AML-193 (cell line): ENCODE measurements at places on chromosomes 1 and 21.
A peak's percentile ranks its signal among the peaks of the same experiment; 100 is the strongest.

DNA sequence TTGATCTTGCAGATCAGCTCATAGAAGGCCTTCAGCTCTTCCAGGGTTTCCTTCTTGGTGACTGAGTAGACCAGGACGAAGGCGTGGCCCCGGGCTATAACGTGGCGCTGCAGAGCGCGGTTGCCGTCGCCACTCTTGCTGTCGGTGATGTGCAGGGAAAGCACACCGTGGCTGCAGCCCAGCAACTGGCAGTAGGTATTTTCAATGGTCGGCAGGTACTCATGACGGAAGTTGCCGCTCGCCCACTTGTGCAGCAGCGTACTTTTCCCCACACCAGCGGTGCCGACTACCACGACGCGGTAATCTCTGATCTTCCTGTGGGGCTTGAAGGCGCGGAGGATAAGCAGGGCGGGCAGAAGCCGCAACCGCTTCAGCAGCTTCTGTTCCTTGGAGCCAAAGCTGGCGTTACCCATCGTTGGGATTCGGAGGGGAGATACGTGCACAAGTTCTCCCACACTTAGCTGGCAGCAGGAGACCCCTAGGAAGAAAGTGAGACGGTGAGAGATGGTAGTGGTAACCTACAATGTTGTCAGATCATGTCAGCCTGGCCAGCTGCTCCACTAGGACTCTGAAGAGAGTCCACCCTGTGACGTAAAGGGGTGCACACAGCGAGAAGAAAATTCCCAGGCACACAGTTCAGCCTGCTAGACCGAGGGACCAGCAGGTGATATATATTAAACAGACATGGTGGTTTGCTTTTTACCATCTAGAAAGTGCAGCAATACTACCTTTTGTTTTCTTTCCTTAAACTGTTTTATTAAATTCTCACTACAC is 3.4 kb downstream of the DIRAS3 start:
- DNase-seq: no peak

DNA sequence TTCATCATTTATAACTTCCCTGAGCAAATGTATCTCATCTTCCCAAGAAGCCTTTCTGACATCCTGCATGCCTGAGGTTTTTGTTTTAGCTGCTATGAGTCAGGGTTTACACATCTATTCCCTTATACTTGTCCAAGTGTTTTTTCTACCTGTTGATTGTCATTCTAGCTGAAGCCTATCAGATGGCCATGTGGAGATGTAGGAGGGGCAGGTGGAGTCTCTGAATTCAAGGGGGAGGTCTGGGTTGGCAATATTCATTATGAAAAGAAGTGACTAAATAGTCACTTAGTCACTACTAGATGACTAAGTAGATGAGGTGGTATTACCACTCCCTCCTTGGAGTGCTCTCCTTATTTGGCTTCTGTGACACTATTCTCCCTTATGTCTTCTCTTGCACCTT is 52.4 kb downstream of the XCL1 start:
- no peak for DNase-seq

GRCh38 chr1:1066403-1067283 is 7.5 kb downstream of the RNF223 start:
- no peak for DNase-seq

GRCh38 chr1:197222780-197223179 is 45.3 kb upstream of the CRB1 start:
- no peak for DNase-seq

DNA sequence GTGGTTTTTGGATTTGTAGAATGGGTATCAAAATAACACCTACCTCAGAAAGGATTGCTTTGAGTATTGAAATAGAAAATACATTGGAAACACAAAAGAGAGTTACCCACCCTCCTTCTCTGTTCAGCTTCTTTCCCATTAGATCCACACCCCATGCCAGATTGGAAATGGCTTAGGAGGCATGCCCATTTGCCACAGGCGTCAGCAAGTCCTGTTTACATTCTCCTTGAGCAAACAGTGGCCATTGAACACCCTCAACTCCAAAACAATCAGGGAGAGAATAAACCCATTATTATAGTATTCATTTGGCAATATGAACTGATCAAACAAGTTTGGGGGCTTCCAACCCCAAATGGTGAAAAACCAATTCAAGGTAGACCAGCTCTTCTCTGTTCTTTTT is 2.4 kb downstream of the ELAPOR1 start:
- DNase-seq: no peak

- no peak for DNase-seq
Observed at GRCh38 chr1:100304921-100305320, 38.9 kb downstream of the RTCA start.

- no peak for DNase-seq
Observed at GRCh38 chr21:39184050-39184980, 1.1 kb upstream of the PSMG1 start.

- DNase-seq: no peak
Observed at GRCh38 chr21:25879203-25879602, 144.4 kb downstream of the GABPA start.

GRCh38 chr1:247337250-247337746 is 5.6 kb upstream of the ZNF496 start:
- no peak for DNase-seq

DNA sequence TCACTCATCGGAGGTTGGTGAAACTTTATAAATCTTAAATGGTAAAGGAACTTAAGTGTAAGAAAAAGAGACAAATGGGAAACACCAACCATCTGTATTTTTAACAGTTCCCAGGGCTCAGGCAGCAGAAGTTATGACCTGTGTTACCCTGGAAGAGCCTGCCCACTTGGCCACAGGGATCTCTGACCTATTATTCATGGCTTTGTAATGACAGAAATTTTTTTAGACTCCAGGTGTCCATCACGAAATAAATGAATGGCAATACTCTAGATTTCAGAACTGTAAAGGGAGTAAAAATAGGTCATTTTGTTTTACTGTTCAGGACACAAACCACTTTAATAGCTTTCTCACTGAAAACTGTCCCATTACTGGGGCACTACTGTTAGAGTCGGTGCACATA is 389.8 kb downstream of the VAV3 start:
- no peak for DNase-seq

DNA sequence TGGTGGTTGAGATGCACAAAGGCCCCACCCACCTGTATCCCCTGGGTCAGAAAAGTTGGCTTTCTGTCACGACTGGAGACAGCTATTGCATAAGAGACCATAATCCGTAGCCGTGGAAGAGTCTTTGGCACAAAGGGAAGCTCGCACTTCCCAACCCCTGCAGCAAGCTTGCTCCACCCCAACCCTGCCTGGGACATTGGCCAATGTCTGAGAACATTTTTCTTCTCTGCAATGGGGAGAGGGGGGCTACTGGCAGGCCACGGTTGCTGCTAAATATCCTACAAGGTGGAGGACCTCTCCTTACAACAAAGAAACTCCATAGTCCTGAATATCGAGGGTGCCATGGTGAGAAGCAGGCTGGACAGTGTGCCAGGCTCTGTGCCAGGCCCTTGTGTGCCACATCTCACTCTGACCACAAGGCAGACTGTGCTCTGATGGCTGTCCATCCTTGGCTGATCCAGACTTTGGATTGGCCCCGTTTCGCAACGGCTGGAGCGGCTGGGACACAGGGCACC is 104.1 kb downstream of the CSMD2 start:
- DNase-seq: no peak

DNA sequence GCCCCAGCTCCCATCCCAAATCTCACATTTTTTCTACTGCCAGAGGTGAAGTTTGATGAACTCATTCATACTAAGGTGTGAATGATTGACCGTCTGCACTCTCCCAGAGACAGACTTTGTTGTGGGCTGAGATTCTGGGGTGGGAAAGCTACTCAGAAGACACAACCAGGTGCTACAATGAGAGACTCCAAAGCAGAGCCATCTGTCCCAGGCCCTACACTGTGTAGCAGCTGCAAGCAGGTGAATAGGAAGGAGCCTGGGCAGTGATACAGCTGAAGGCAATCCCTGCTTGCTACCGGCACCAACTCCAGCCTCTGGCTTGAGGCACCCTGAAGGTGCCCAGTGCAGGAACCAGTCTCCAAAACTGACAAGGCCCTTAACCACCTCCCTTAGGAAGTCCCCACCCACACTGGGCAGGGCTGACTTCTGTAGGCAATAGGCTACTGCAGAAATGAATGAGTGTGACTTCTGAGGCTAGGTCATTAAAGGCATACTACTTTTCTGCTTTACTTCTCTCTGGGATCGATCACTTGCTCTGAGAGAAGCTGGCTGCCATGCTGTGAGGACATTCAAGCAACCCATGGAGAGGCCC is 79.7 kb upstream of the RUNX3 start:
- no peak for DNase-seq

- DNase-seq: no peak
Observed at GRCh38 chr21:42836767-42837301, 42.5 kb downstream of the WDR4 start.

GRCh38 chr1:67201891-67202290 is 35.6 kb downstream of the IL23R start:
- no peak for DNase-seq

DNA sequence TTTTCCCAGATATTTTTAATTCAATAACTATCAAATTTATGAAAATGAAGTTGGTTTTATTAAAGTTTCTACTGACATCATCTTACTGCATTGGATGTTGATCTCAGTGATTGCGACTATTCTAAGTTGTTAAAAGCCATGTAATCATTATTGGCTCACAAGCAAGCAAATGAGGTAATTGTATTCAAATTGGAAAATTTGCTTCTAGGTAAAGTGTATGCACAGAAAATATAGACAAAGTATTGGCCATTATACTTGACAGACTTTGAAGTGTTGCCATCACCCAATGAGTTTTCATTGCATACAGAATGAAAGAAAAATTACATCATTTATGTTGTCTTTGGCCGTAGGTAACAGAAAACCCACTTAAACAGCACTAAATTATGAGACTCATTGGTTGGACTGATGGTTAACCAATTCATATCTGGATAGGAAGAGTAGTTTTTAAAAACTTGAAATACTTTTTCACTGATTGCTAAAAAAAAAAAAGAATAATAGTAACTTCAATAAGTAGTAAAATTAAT is 299.2 kb downstream of the USP25 start:
- no peak for DNase-seq

GRCh38 chr1:31576743-31577455 is 584 bp downstream of the TINAGL1 start:
- DNase-seq: no peak

GRCh38 chr1:115135681-115136080 is 46.4 kb upstream of the TSPAN2 start:
- DNase-seq: no peak

DNA sequence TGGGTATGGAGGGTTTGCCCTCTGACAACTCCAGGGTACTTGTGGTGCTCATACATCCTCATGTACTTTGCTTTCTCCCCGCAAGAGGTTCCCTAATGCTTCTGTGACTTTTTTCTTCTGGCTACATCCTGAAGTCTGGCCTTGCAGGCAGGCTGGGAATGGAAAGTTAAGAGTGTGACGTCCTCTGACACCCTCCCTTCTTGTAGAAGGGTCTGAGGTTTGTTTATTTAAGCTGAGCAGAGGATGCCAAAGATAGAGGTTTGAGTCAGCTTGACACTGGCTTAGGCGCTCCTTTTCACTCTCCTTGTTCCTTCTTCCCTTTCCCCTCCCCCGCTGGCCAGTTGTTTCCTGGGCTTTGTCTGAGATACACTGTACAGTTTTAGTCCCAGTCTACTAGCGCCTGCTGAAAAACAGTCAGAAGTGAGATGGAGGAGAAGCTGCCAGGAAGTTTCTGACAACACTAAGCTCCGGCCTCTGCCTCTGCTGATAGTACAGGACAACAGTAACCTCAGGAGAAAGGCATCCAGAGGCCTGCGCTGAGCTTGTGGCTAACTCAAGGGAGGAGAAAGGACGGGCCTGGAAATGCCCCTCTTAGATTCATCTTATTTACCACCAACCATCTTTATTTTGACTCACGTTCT is at the start of gene MACF1:
TSS of gene MACF1 (plus strand) at position 255 of the 641 bp plus-strand sequence. CDS start at position 583, 328 bp downstream.
- peak; percentile 74 for DNase-seq

- no peak for DNase-seq
Observed at GRCh38 chr21:18715606-18716005, 312.0 kb upstream of the TMPRSS15 start.

GRCh38 chr1:174957829-174958228 is 41.9 kb upstream of the CACYBP start:
- no peak for DNase-seq

DNA sequence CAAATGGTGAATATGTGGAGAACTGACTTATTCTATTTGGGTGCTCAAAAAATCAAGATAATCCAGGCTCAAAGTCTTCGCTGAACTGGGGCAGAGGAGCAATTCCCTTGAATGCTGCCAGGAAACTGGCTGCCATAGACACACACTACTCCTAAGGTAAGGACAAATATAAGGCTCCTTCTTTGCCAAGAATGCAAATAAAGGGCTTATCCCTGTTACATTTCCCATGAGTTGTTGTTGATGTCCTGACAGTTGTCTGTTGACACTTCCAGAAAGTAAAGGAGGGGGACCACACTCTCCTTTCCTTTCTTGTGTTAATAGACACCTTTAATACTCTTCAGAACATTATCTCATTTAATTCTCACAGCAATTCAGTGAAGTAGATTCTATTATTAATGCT is 212.2 kb upstream of the PTBP2 start:
- DNase-seq: no peak

GRCh38 chr1:30629501-30629900 is 93.9 kb downstream of the MATN1 start:
- no peak for DNase-seq

DNA sequence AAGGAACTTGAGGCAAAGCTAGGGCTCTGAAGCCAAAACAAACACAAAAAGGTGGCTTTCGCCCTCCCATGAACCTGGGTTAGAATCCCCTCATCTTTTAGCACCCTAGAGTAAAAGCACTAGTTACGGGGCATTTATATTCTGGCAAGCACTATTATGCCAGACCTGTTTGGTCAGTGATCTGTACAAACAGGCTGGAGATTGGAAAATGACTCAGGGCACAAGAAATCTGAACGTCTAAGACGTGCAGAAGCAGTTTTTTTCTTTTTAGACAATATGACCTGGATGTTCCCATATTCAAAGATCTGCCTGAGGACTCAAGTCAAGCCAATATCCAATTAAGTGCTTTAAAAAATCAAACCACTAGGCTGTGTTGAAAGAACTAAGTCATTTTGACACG is 3.0 kb downstream of the ZNF436 start:
- no peak for DNase-seq

GRCh38 chr1:215082532-215083382 is at the start of gene KCNK2:
Gene KCNK2 (plus strand): TSS chr1:215082737. CDS start chr1:215083386, 649 bp downstream.
- DNase-seq: no peak

GRCh38 chr1:25786887-25787759 is 12.9 kb upstream of the SELENON start:
- DNase-seq: no peak

DNA sequence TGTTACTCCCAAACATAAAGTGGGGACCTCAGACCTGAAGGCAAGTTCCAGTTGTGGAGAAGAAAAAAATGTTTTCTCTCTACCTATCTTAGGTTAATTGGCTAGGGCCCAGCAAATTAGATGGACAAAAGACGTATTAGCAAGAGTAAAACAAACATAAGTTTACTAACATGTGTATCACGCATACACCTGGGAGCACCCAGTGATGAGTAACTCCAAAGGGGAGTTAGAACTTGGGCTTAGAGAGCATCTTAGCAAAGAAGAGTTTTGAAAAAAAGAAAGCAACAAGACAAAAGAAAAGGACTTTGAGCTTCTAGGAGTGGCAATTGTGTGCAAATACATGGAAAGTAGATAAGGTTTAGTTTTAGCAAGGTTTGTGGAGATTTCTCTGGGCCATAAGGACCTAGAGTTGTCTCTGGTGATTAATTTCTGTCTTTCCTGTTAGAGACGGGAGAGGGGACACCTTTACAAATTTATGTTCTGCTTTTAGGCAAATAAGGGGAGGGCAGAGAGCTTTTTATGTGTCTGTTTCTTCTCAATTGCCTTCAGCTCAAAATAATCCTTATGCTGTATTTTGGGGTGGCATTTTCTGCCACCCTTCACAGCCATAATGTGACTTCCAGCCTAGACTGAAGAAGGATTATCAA is 76.7 kb upstream of the PTGFRN start:
- no peak for DNase-seq
